GM12878 (cell line): ENCODE measurements at places on chromosomes 12 and 14. TPM values are rescaled to one million over a fixed set of nuclear protein-coding genes. Genes with fewer than 3 reads are reported as not detected.

Gene IGF1
- polyA plus RNA-seq = 3.2 and 4.9 TPM in 2 replicates

Gene KRT86
- polyA plus RNA-seq = 0.11 and 0.12 TPM in 2 replicates

- no peak for DNase-seq
Measured at GRCh38 chr14:74297986-74298385, 4.7 kb downstream of the ABCD4 start.

- no peak for DNase-seq
Measured at GRCh38 chr12:131984334-131984733, 34.6 kb downstream of the EP400 start.

DNA sequence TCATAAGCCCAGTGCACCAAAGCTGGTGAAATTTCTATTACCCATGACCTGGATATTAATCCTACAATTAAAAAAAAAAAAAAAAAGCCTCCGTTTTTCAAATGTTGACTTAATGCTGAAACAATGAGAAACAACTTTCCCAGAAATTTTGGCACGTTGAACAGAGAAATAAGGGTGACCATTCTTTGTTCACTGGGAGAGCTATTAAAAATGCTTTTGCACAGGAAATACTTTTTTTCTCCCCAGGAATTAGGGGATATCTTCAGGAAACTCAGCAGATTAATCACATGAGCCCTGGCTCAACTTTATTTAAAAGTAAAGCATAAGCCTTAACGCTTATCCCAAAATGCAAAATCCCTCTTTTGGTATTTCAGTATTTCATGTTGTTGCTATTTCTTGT is 54.8 kb upstream of the FLRT2 start:
- DNase-seq = no peak

GRCh38 chr12:25293653-25294052 is 42.9 kb upstream of the KRAS start:
- DNase-seq = no peak

DNA sequence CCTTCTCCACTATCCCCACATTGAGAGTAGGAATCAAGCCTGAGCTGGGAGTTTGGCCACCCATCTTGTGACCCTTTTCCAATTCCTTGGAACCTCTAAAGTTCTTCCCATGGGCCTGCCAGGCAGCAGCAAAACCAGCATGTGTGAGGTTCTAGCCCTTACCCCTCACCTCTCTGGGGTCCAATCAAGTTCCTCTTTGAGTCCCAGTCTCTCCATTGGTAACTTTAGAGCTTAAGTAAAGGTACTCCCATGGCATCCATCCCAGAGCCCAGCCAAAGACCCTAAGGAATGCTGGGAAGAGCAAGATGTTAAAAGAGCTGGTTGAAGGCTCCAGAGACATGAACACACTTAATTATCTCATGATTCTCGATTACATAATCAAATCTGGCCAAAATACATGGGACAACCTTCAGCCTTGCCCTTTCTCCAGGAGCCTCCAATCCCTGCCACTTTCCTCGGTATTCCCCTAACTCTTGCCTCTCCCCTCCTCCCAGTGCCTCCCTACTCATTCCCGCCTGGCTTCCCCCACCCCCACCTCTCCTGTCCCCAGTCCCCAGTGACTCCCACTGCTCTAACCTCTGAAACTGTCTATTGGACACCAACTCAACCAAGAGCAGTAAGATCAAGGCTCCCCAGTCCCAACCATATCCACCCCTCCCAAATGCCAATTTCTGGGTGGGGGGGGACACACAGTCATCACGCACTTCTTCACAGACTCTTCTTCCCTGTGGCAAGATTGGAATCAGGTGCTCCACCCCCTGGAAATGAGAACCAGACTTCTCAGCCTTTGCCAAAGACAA is 4.8 kb upstream of the TNS2 start:
- no peak for DNase-seq

DNA sequence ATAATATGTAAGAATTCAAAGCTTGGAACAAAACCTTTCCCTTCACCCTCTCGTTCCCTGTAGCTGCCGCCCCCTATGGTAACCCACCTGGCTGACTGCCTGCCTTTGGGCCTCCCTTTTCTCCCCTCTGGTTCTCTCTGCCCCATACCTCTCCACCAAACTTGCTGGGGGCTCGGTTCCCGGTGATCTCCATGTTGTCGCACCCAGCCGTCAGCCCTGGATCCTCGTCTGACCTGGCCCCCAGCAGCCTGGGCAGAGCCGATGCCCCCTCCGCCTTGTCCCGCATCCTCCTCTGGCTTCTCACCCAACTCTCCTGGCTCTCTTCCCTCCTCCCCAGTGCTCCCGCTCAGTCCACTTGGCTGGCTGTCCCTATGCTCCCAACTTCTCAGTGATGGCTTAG is 4.5 kb downstream of the CYP46A1 start:
- DNase-seq = no peak

DNA sequence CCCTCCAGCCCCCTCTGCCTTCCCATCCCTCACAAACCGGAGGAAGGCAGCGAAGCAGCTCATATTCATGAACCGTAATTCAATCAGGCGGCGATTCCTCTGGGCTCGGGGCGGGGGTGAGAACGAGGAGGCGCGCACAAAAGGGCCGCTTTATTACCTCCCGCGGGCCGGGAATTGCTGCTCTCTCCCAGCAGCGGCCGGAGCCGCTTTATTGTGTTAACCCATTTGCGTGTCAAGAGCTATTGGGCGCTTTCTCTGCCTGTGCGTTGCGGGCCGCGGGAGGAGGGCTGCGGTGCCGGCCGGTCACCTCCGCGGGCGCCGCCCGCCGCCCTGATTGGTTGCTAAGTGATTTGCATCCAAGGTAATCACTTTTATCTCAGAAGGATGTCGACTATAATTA is 4.8 kb downstream of the FAM222A start:
- no peak for DNase-seq

DNA sequence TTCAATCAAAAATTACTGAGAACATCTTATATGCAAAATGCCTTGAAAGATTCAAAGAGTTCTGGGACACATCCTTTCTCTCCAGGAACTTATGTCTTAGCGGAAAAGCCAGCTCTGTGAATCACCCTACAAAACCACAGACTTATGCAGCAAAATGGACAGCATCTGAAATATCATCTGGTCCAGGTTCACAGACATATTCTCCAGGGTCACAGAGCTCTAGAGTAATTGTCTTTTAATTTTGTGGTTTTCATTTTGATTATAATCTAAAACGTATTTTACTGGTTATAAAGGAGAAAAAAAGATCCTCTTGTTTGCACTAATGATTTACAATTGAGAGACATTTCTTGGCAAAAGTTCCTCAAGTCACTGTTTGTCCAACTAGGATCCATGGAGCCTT is 246.2 kb downstream of the MSRB3 start:
- DNase-seq = no peak
